SJSA1 (cell line): ENCODE measurements at places on chromosomes 1 and 21. TPM values are rescaled to one million over a fixed set of nuclear protein-coding genes. Genes with fewer than 3 reads are reported as not detected.

Gene HSPG2
- total RNA-seq: 45.2 and 62.3 TPM in 2 replicates

Gene TXLNA
- total RNA-seq: 65.4 and 101 TPM in 2 replicates

DNA sequence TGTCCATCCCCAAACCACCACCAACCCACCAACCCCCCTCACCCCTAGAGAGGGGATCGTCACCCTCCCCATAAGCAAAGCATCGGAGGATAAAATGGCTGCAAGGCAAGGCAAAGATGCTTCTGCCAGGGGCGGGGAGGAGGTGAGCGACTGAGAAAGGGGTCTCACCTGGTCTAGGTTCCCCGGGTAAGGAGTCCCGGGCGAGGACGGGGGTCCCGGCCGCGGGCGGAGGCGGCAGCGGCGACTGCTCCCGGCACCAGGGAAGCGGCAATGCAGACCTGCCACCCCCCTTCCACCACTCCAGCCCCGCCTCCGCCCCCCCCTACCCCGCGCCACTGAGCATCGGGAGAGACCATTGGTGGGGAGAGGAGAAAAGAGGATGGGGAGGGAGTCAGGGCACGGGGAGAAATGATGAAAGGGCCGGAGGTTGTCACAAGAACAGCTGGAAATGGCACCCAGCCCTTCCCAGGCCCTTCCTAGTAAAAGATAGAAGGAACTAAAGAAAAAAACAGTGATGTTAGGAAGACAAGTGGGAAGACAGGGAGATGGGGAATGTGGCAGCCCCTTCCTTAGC lies at the start of gene SV2A:
TSS of gene SV2A (minus strand) at position 274 of the 574 bp plus-strand sequence. CDS start 4,004 bp downstream, outside the sequence.
- DNase-seq: peak; percentile 35

GRCh38 chr1:154178013-154178412 lies 13.9 kb downstream of the TPM3 start:
- DNase-seq: no peak

DNA sequence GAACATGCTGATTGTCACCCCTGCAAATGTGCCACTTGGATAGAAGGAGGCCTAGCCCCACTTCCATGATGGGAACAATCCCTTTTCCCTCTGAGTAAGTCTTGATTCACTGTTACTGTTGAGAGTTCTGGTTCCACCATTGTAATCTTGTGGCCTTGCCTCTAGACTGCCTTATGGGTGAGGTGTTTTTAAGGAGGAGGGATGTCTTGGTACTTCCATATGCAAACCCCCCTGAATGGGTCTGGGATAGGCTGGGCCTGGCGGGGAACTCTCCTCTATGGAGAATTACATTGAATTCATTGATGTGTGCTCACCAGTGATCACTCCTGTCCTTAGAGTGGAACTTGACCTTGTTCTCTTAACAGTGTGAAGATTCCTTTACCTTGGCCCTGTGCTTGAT lies 5.8 kb downstream of the GALNT2 start:
- DNase-seq: no peak
